NCI-H1436 (cell line): ENCODE measurements at places on chromosomes 3 and 15.

DNA sequence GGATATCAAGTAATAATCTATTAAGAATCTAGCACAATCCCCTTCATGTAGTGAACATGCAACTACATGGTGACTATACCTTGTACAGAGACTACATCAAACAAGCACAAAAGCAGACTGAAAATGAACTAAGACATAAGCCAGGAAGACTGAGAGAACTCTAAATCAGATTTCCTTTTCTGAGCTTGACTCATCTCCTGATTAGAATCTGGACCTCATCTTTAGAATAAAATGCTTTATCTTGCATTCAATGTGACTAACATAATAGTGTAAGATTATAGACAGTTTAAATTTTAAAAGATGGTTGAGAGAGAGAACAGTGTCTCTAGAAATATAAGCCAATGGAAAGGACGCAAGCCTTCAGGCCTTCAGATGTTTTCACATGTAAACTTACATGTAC is 17.5 kb upstream of the PKM start:
- no peak for DNase-seq

- no peak for DNase-seq
Observed at GRCh38 chr3:71784201-71784913, 591 bp downstream of the PROK2 start.

GRCh38 chr3:134180761-134181160 is 69.9 kb downstream of the RYK start:
- peak; percentile 28 for DNase-seq

GRCh38 chr3:153864793-153865192 is 256.4 kb upstream of the ARHGEF26 start:
- DNase-seq: no peak

- no peak for DNase-seq
Observed at GRCh38 chr3:117304681-117305080, 595.1 kb downstream of the TUSC7 start.

GRCh38 chr15:29664406-29664805 is 157.9 kb downstream of the TJP1 start:
- no peak for DNase-seq

- DNase-seq: no peak
Observed at GRCh38 chr15:58057559-58057958, 8.0 kb downstream of the ALDH1A2 start.

- no peak for DNase-seq
Observed at GRCh38 chr3:102374863-102375634, 59.8 kb upstream of the ZPLD1 start.

GRCh38 chr3:40911264-40911663 is 288.0 kb upstream of the CTNNB1 start:
- no peak for DNase-seq

- DNase-seq: no peak
Observed at GRCh38 chr15:65556622-65557021, 26.4 kb downstream of the HACD3 start.

- no peak for DNase-seq
Observed at GRCh38 chr3:100104817-100105413, 9.4 kb downstream of the FILIP1L start.

DNA sequence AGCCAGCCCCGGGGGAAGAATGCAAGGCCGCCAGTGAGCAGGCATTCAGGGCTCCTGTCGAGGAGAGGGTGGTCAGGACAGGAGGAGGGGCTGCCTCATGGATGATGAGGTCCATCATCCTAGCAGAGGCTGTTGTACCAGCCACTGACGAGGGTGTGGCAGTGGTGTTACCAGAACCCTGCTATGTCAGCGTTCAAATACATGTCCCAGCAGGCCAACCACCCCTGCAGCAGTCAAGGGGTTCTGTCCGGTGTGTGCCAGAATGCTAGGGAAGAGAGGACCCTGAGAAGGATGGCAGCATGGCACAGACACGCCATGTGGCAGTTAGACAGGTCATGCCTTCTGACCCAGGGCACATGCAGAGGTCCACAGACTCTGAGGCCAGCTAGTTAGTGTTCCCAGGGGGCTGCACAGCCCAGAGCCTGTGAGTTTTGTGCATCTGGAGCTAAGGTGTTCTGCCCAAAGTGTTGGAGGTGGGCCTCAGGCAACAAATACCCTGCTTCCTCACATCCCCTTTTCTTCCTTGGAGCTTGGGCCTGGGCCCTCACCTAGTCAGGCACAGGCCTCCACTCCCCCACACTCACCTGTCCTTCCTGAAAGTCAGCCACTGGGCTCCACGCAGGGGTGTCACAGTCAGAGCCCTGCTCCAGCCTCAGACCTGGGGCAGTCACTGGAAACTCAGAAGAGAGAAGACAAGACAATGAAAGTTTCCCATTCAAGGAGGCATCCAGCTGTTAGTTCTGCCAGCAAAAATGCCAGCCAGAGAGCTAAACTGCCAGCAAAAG is 7.8 kb downstream of the PAK6 start:
- DNase-seq: no peak

DNA sequence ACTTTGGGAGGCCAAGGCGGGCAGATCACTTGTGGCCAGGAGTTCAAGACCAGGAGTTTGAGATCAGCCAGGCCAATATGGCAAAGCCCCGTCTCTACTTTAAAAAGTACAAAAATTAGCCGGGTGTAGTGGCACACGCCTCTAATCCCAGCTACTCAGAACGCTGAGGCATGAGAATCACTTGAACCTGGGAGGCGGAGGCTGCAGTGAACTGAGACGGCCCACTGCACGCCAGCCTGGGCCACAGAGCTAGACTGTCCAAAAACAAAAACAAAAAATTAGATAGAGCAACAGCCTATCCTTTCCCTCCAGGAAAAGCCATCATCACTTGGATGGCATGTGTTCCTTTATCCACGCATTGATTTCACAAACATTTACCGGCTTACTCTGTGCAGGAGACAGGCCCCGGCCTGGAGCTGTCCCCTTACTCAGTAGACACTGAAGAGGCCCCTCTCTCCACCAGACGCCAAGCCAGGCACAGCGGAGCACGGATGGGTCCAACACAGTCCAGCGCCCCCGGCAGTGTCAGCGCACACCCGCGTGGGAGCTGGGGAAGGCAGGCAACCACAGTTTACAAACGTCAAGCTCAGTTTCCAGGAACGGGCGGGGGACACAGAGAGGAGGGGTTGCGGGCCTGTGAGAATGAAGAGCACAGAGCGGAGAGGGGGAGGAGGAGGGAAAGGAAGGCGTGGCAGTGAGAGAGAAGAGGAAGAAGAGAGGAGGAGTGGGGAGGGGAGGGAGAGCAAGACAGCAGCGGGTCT is 3.1 kb downstream of the GP5 start:
- no peak for DNase-seq

DNA sequence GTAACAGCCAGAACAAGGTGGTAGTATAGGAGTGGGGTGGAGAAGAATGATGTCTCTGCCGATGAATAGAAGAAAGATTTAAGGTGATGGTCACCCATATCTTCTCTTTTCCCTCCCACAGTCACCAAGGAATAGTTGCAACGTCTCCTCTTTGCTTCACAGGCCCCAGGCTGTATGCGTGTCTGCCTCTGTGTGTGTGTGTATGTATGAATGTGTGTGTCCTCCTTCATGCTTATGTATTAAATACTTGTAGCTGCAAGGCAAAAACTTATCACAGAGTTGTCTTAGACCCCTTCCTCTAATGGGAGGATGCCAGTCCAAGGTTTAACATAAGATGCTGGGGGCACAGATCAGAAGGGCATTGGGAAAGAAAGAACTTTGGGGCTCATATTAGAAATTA is 19.1 kb upstream of the BNC1 start:
- no peak for DNase-seq

GRCh38 chr3:149934524-149934923 is 36.2 kb downstream of the PFN2 start:
- no peak for DNase-seq

DNA sequence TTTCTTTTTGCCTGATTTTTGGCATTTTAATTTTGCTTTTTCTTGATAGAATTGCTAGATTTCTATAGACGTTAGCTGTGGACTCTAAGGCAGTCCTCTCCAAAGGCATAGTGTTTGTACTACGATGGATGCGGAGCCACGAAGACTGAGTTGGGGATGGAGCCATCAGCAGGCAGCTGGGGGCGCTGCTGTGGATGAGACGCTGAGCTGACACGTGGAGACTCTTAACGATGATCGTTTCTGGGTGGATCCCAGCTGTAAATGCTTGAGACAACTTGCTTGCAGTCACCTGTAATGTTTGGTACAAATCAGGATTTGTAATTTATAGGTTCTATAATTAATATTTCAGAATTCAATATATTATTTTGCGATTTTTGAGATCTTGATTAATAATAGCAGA is 13.3 kb upstream of the PPP1R2 start:
- no peak for DNase-seq

DNA sequence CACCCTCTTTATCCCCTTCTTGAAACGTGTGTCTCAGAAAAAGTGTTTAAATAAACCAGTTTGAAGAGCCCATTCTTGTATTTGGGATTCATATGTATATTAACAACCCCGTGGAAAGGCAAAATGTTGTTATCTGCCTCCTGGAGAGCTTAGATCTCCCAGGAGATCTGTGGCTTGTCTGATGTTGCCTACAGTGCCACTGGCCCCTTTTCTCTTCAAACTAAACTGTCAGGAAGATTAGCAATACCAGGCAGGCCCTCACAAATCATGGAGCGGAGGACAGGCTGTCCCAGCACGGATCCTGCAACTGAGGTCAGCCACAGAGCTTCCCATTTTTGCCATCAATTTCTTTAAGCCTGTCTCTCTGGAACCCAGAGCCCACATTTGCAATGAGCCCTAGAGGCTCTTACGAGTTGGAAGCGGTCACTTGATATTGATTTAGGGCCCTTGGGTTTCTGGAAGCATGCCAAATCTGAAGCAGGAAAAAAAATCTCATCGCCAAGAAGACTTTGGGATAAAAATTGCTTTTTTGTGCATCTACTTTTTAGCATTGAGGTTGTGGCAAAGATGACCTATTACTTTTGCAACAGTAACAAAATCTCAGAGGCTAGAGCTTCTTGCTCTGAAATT is 234.1 kb downstream of the OPA1 start:
- peak; percentile 28 for DNase-seq

GRCh38 chr3:60217156-60217911 is 1033.9 kb downstream of the FHIT start:
- no peak for DNase-seq

DNA sequence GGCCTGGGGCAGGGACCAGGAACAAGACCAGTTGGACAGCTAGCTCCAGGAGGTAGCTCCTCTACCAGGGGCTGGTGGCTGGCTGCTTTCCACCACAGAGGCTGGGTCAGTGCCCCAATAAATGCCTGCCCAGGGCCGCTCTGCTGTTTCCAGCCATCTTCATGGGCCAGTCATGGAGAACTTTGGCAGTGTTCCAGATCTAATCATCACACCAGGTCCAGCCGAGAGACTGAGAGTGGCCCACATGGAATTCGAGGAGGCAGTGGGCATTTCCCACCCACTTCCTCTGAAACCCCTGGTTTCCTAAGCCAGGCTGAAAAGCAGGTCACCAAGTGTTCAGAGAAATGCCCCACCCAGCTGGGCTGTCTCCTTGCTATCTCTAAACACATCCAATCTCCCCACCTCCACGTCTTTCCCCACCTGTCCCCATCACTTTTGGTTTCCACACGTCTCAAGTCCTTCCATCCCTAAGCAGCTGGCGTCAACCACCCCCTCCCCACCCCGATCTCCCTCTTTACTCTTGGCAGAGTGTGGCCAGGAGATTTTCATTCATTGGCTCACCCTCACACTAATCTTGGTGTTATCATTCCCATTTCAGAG is 190.0 kb upstream of the LINGO1 start:
- DNase-seq: no peak

- no peak for DNase-seq
Observed at GRCh38 chr15:37933666-37934065, 774 bp upstream of the TMCO5A start.

DNA sequence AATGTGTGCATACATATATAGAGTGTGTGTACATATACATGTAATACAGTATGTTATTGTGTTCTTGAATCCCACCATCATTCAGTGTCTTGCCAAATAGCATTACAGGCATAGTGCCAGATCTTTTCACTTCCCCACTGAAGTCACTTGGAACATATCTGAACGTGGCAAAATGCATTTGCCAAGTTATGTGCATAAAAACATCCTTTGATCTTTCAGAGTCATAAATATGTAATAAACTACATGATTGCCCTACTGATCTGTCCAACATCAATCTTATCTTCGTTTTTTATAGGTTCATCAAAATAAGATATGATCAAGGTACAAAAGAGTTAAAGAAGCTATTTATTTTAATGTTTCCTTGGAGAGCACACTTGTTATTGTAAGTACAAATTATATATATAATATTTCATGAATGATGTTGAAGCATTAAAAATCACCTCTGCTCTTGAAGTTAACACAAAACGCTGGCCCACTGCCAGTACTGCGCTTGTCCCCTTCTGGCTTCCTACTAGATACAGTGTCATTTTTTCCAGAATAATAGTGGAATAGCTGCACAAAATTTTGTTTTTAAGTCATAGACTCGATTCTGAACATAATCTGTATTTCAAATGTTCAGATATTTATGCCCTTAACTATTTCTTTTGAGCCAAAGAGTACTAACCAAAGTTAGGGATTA is 549.5 kb upstream of the ARRDC4 start:
- DNase-seq: no peak

DNA sequence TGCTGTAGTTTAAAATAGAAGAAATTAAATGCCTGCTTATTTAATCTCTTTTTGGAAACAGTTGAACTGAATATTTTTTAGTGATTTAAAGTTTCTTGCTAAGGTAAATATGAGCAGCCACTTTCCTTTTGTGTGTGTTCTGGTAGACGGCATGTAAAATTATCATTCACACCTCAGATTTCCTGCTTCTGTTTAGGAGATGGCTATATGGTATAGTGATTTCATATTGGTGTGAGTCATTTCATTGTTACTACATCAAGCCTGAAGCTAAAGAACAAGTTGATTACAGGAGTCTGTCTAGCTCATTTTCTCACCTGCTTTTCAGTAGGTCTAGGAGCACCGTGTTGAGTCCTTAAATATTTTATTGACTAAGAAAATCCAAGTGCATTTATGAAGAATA is 2.2 kb downstream of the LRCH3 start:
- no peak for DNase-seq

DNA sequence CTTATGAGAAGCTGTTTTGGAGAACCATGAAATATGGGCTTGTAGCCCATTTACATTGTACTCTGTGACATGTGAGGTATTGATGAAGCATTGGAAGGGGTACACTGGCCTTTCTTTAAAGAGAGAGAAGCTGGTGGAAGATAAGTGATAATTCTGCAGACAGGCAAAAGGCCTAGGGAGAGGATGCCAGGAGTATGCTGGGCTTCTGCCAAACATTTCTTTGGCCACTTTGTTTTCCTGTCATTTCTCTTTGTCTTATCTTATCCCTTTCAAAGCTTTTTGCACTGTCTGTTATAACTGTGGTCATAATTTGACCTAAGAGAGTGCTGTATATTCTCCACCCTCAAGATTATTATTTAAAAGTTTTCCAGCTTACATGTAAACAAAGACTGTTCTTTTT is 109.6 kb upstream of the SEMA6D start:
- DNase-seq: no peak

DNA sequence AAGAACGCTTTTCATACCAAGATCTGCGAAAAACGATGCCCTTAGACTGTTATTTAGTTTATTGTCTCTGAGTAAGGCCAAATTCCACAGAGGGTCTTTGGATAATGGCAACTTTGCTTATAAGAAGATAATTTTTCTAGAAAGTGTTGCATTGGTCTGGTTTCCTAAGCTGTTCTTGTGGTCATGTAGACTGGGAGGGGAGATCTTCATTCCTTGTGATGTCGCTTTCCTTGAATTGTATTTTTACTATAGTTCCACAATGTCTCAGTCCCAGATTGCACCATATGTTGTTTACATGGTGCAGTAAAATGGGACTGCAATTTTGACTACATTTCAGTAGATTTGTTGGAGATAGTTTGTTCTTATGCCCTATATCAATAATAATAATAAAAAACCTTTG is 28.8 kb upstream of the ST3GAL6 start:
- no peak for DNase-seq
